Esophagus squamous epithelium (tissue), 5 donors: ENCODE measurements at places on chromosomes 7 and 10. TPM values are rescaled to one million over a fixed set of nuclear protein-coding genes. Genes with fewer than 3 reads are reported as not detected.

The GPC2 gene
- not detected for total RNA-seq

The ORAI2 gene
- 0.30 TPM for total RNA-seq

The UTF1 gene
- total RNA-seq, result not detected

The LIPK gene
- not detected for total RNA-seq

The SORCS1 gene
- total RNA-seq, result 0.88 TPM

The MARCHF5 gene
- total RNA-seq, result 29.9 TPM

The KCP gene
- total RNA-seq, result 0.57 TPM

The PTF1A gene
- not detected for total RNA-seq

The FAM25G gene
- 30.8 TPM for total RNA-seq

The JAKMIP3 gene
- total RNA-seq, result not detected

The ZNF727 gene
- 0.29 TPM for total RNA-seq

The ZNF394 gene
- 22.5 TPM for total RNA-seq

The VGF gene
- total RNA-seq, result not detected

The IGFBP3 gene
- total RNA-seq, result 68.4 TPM

The OR9A2 gene
- not detected for total RNA-seq

The ZNF467 gene
- 1.2 TPM for total RNA-seq

The CPED1 gene
- total RNA-seq, result 0.61 TPM

The ANXA8L1 gene
- total RNA-seq, result 280 TPM

The CCZ1 gene
- 56.1 TPM for total RNA-seq

The CLCN1 gene
- under 0.01 TPM for total RNA-seq

The CALHM1 gene
- not detected for total RNA-seq

The METTL27 gene
- not detected for total RNA-seq

The MCMBP gene
- total RNA-seq, result 24.2 TPM

The PON1 gene
- not detected for total RNA-seq
